ENCODE measurements at places on chromosomes 4 and X. TPM values are rescaled to one million over a fixed set of nuclear protein-coding genes. Genes with fewer than 3 reads are reported as not detected.

PCDH18 gene
- total RNA-seq, result 74.5 TPM

TENT5D gene
- total RNA-seq, result not detected

GRCh38 chrX:151153086-151153485, 23.3 kb upstream of the GPR50 start:
- DNase-seq, result peak; percentile 14

- no peak for DNase-seq
These were observed 349.5 kb downstream of the ZIC3 start for GRCh38 chrX:137915466-137915865.

DNA sequence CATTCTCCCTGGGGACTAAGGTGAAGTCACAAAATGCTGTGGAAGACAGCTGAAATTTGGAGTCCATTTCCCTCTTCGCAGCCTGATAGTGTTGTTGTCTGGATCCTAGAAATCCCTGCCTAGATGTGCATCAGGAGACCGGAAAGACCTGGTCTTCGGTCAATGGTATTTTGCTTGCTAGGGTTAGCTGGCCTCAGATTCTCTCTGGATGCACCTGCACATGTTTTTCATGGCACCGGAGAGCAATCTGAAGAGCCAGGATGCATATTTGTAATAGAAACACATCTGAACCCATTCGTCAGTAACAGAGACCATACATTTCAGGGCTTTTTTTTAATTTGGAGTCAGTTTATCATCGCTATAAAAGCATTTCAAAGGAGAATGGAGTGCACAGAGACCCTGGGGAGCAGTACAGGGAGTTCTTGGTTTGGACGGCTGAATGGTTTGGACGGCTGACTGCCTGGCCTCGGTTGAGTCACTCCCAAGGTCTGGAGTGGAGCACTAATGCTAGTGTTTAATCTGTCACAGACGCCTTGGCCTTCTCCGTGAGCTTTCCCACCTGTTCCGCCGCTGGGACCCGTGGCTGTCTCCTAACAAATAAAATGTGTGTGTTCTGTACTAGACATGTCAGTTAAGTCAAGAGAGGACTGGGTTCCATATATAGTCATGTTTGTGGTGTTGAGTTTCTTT, 7.5 kb upstream of the PDLIM3 start:
- DNase-seq, result peak; percentile 91

DNA sequence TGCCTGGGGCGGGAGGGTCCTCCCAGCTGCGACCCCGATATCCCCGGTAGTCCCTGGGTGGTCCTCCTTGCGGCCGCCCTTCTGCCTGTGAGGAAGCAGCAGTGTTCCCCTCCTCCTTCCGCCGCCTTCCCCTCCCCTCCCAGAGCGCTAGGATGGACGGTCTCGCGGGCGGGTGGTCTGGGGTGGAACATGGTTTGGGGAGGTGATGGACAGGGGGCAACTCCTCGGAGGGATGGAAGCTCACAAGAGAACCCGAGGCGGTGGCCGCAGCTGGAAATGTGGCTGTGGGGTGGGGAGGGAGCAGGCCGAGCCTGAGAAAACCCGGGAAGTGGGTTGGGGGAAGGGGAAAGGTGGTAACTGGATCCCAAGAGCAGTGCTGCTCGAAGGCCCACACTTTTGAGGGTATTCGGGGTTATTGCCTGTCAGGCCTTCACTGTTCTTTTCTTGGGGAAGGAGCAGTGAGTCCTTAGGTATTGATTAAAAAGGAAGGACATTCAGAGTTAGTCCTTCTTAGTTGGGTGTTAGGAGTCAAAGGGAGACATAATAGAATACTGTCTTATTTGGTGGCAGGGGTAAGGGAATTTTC, 581 bp downstream of the UBE2K start:
- peak; percentile 72 for DNase-seq

DNA sequence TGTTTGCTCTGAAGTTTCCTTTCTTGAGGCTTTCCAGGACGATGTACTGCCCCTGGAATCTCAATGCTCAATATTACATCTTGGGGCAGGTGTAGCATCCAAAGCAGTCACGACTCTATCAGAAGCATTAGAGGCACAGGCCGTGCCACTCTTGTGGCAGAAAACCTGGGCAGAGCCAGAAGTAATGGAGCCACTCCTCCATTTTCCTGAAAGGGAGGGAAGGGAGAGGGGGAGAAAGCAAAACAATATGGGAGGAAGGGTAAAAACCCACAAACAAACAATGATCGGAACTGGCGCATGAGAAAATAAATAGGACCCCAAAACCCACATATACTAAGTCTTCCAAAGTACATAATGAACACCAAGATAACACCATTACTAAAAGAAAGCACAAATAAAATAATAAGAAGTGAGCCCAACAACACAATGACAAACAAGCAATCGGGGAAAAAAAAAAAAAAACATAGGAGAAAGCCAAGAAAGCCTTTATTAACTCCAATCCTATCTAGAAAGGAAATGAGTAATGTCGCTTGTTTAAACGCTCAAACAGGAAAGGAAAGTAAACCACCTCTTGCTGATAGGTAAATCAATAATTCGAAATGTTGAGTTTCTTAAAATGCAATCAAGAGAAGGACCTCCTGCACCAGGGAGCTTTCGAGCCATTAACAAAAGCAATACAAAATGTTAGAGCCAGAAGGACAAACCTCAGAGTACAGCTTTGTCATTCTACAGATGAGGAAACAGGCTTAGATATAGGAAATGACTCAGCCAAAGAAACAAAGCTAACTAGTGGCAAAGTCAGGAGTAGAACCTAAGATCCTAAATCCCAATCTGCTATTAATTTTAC, 117.4 kb downstream of the ATRX start:
- no peak for DNase-seq

DNA sequence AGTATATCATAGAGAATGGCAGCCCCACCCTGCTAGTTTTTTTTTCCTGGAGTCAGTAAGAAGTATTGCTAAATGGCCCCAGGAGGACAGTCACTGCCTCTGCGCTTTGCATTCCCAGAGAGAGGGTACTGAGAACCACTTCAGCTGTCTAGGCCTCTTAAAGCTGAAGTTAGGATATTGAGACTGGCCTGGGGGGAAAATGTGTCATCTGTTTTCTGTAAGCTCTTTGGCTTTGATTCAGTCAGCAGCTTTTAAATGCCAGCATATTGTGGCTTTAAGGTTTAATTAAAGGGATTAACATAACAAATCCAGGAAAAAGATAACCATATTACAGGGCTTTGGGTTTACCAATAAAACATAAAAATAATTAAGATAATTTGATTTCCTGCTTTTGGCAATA, 852.0 kb downstream of the PCDH18 start:
- peak; percentile 56 for DNase-seq

DNA sequence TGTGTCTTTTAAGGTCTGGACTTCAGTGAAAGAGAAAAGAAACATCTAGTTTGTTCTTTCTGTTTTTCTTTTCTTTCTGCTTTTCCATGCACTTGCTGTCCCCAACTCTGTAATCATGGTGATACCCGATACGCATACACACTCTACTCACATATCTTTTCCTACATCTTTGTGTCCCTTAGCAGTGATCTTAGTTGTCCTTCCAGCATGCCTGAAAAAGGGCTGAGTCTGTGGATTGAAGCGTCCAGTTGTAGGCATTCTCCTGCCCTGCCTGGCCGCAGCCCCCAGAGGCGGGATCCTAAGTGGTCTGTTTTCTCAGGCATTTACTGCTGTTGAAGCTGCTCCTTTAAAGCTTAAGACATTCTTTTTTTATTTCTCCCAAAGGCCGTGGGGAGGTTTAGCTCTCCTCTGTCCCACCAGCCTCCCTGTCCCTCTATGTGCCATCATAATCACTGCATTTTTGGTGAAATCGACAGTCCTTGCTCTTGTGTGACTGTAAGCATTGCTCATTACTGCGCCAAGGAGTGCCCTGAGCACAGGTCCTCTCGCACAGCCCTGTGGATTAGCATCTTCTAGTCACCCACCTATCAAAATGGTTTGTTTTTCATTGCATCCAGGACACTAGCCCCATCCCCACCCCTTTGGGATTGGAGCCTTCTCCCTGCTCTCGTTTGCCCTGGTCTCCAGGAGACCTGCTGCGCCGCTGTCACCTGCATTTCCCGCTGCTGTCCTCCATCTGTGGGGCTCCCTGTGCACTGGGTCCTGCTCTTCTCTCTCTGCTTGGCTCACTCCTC, 4.4 kb downstream of the RGS12 start:
- no peak for DNase-seq

GRCh38 chr4:145773581-145774234, 93.8 kb downstream of the C4orf51 start:
- DNase-seq, result no peak

Measured in muscle of leg (tissue), 16 donors.